ENCODE measurements at places on chromosomes 11 and 22.
A peak's percentile ranks its signal among the peaks of the same experiment; 100 is the strongest.

DNA sequence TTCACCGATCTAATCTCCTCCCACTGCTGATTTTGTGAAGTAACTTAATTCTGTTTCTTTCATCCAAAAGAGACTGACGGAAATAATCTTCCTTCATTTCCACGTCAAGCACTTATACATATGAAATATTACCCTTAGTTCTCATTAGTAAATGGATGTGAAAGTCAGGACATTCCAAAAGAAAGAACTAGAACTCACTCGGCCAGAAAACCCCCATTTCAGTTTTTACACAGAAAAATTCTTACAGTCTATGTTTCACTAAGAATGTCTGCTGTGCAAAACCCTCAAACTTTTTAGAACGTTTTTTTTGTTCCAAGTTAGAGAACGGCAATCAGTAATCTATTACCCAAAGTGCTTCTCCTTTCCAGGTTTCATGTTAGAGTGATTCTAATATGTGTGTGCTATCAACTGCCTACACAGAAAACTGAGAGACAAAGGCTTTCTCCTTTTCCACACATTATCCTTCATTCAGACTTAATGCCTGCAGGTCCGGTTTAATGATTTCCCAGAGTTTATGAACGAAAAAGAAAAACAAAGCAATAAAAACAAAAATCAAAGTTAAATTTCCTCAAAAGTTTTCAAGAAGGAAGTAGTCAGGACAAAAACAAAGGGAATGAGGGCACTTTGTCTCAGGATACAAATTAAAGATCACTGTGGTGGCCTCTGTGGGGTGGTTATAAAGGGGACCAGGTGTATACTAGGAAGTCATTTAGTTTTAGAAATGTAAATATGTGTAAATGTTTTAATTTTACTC, 11.3 kb upstream of the SESN3 start:
- DNase-seq, result no peak

GRCh38 chr11:4740735-4741134, 29.0 kb downstream of the OR51F1 start:
- no peak for DNase-seq

DNA sequence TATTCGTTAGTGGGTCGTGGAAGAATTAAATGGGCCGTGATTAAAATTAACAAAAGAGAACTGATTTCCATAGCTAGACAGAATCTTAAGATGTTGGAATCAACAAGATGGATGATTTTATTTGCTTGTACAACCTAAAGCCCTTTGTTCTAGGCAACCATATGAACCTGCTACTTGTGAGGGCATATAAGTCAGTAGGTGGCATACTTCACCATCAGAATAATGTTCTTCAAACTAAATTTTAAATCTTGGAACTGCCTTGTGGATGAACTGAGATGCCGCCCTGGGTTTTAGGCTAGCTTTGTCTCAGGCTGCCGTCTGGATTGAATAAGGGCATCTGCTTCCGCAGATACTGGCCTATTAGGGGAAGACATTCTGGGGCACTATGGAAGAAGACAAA, 40.9 kb downstream of the CSRP3 start:
- no peak for DNase-seq

DNA sequence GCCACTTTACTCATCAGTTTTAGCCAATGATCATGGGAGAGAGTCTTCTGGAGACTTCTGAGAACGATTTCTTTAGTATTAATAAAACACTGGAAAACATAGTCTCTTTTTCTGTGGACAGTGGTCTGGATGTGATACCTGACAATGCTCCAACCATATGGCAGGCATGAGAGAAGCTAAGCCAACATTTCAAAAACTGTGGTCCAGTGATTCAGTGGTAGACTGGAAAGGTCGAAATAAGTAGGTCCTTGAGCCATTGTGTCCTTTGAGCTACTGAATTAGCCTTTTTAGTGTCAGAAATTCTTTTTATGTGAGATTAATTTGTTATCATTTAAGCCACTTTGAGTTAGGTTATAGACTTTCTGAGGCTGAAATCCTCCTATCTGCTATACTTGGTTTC, 197.7 kb upstream of the CTSC start:
- no peak for DNase-seq

DNA sequence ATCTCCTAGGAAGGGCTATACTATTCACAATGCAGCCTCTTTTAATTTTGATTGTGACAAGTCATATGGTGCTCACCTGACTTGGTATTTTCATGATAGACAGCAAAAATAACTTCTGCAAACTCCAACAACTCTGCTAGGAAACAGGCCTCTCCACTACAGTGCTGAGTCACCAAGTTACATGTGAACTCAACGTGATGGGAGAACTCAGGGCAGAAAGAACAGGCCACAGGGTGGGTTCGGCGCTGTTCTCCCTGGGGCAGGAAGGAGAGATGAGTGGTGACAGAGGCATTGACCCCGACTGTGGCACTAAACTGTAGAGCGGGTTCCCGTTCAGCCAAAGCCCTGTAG, 76.6 kb upstream of the UCP3 start:
- DNase-seq, result peak; percentile 23

DNA sequence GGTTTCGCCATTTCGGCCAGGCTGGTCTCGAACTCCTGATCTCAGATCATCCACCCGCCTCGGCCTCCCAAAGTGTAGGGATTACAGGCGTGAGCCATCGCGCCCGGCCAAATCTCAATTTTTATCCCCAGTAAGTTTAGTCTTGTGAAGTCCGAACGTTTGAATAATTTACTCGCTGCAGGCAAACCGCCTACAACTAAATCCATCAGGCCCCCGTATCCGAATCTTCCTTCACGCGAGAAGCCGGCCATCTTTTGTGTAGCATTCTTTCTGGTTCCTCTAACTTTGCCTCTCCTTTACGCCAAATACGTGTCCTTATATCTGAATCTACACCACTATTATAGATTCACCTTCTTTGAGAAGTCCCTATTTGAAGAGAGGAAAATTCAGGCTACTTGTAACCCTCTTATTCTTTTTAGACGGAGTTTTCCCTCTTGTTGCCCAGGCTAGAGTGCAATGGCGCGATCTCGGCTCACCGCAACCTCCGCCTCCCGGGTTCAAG, 581 bp upstream of the EIF3L start:
- DNase-seq, result no peak

DNA sequence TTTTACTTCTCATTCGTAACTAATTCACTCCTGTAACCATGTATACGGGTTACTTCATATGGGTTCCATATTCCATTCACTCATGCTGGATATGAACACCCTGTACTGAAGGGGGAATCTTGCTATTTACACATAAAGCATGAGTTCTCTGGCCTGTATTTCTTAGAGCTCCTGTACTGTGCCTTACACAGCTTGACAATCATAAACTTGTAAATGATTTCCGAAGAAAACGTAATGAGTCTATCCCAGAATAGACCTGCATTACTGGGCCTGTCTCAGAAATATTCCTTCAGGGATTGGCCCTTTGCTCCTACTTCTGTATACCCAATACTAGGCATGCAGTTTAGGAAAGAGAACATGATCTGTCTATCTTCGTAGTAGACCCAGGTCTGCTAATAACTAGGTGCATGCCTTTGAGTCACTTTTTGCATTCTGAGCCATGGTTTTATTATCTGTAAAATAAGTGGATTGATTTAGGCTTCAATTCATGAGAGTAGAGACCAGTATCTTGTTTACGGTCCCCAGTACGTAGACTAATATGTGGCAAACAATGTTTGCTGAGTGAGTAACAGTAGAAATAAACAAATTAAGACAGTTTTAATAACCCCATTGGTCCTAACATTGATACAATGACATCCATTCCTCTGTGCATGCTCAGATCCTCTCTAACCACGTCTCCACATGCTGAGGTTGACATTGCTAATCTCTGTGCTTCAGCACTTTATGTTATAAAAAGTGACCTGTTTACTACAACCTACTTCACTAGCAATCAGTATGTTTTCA, 1.2 kb downstream of the CCDC34 start:
- no peak for DNase-seq

GRCh38 chr11:12765428-12765827, 91.2 kb downstream of the TEAD1 start:
- DNase-seq, result no peak

DNA sequence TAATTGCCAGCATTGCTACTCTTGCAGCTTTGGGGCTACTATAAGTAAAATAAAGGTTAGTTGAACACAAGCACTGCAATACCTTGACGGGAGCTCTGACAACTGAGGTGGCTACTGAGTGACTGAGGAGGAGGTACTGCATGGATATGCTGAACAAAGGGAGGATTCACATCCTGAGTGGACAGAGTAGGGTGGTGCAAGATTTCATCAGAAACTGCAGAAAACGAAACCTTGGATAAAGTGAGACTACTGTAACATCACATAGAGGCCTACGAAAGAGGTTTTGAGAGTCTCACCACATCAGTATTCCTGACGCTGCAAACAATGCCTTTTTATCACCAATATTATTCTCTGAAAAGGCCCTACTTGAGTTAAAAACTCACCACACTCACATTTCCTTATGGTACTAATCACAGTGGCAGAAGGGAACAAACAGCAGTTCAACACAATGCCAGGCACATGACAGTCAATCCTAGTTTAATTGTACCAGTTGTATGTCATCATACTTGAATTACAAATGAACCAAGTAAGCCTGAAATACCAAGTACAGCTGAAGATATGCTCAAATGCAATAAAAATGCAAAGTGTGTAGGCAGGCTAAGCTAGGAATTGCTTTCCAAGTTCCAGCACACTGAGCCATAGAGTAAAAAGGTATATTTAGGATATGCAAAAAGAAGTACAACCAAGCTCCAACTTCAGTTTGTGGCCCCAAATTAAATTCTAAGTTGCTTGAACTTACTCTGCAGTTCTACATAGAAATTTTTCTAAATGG, 4.0 kb upstream of the GPR83 start:
- no peak for DNase-seq

DNA sequence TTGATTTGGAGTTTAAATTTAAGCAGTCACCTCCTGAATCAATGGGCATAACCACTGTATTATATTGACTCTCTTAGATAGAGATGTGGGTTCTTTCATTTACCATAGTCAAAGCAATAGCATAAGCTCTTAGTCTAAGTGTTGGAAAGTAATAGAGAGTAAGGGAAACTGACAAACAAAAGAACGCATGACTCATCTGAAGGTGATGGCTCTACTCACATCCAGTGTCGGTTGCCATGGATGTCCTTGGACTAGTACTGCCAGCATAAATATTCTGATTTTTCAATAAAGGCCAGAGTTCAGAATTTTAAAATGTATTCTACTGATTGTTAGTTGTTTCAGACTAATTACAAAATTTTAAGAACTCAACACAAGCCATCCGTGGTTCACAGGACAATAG, 444.9 kb upstream of the DDI1 start:
- DNase-seq, result no peak

- no peak for DNase-seq
Observed at GRCh38 chr11:4118107-4118506, 23.5 kb downstream of the RRM1 start.

GRCh38 chr11:65260756-65261590, 789 bp upstream of the POLA2 start:
- DNase-seq, result no peak

GRCh38 chr22:42202048-42202447, 68.4 kb downstream of the TCF20 start:
- no peak for DNase-seq

- DNase-seq, result no peak
Observed at GRCh38 chr11:108117746-108118371, 3.5 kb upstream of the ACAT1 start.

DNA sequence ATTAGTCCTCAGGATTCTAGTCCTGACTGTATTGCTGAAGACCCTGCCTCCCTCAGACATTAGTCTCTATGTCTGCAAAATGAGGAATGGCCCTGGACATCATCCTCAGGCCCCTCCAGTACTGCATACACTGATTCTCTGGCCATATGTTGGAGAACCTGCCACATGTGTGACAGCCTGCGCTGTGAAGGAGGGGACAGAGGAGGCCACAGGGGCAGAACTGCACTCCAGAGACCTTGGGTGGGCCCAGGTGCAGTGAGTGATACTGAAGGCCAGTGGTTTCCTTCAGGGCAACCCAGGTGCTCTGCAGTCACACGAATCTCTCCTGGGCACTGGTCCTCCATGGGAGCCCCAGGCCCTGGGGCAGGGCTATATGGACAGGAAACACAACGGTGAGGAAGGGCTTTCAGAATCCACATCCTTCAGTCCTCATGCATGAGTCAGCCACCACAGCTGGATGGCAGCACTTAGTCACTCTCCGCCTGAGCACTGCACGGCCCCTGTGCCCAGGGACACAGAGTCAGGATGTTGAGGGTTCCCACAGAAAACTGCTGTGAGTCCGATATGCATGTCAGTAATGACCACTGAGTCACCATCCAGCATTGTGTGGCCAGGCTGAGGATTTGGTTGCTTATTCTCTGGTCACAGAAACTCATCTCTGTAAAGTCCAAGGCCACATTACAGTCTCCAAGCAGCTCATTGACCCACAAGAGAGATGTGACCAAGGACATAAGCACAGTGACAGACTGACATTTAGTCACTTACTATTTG, 39.7 kb downstream of the ME3 start:
- no peak for DNase-seq

GRCh38 chr11:61969838-61970662, 2.6 kb upstream of the FTH1 start:
- no peak for DNase-seq

- DNase-seq, result no peak
Observed at GRCh38 chr11:90803831-90804230, 581.0 kb upstream of the CHORDC1 start.

DNA sequence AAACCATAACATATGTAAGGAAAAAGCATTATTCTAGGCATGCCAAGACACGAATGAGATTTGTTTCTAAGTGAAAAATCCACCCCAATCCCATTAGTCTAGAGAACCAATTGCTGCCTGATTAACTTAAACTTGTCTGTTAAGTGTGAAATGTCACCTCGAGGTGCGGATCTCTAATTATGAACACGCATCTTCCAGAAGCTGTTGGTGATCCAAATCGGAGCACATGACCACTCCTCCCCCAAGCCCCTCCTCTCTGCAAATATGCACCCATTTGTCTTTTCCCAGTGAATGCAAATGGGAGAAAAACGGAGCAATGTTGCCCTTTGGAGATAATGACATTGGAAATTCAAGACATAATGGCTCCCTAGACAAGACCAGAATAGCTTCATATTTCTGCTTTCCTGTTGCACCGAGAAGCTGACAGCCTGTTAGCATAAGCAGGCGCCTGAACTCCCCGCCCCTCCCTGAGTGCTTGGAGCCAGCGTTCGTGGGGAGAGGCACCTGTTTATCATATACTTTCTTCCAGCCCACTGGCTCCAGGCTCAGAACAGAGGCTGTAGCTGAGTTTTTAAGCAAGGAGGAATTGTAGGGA, 6.0 kb upstream of the FXYD6 start:
- no peak for DNase-seq

- DNase-seq, result no peak
Observed at GRCh38 chr11:92380882-92381281, 156.3 kb downstream of the FAT3 start.

DNA sequence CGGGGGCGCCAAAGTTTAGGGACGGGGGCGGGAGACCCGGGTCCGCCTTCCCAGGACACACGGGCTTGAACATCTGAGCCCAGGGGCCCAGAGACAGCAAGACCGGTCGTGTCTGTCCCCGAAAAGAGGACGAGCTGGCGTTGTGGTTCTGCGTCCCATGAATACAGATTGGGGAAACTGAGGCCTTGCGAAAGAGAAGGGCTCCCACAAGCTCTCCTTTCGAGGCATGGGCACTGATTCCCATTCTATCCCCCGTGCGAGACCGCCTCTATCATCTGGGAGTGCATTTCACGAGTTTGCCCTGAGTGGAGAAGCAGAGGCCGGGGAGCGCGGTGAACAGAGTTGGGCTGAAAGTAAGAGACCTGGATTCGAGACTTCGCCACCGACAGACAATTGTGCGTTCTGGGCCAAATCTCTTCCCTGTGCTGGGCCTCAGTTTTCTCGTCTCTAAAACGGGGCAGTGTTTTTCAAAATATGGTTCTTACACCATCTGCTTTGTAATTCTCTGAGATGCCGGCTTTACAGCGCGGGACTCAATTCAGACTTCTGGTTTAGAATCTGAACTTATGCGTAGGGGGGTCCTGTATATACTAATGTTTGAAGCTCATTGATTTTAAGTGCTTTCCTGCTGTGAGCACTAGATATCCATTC, 471 bp downstream of the RNF185 start:
- no peak for DNase-seq

Data from caudate nucleus (tissue), 63 donors.